ENCODE measurements at places on chromosomes 7 and 10.
A peak's percentile ranks its signal among the peaks of the same experiment; 100 is the strongest.

GRCh38 chr10:84188815-84189214 is 5.5 kb upstream of the CDHR1 start:
- no peak for DNase-seq

- DNase-seq = no peak
These were observed 165.8 kb downstream of the INHBA start for GRCh38 chr7:41536873-41537665.

GRCh38 chr7:139950881-139951525 is 111.7 kb downstream of the PARP12 start:
- no peak for DNase-seq

DNA sequence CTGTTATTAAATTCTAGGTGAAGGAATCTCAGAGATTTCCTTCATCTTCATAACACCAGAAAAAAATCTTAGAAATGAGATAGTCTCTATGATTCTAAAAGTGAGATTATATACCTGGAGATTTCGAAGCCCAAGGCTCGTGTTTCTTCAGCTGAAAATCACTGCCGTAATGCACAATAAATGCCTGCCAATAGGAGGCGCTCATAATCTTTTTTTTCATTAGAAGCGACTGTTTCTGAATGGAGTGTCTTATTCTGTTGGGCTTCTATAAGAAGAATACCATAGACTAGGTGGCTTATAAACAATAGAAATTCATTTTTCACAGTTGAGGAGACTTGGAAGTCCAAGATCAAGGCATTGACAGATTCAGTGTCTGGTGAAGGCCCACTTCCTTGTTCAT is 294.7 kb downstream of the PRKG1 start:
- DNase-seq = no peak

DNA sequence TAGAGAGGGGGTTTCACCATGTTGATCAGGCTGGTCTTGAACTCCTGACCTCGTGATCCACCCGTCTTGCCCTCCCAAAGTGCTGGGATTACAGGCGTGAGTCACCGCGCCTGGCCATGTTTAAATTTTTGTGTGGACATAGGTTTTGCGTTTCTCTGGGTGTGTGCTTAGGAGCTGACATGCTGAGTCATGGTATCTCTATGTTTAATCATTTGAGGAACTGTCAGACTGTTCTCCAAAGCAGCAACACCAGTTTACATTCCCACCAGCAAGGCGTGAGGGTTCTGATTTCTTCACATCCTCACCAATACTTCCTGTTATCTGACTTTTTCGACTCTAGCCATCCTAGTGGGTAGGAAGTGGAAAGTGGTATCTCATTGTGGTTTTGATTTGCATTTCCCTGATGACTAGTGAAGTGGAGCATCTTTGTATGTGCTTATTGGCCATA is 153.7 kb downstream of the DNAJB6 start:
- peak; percentile 96 for DNase-seq

DNA sequence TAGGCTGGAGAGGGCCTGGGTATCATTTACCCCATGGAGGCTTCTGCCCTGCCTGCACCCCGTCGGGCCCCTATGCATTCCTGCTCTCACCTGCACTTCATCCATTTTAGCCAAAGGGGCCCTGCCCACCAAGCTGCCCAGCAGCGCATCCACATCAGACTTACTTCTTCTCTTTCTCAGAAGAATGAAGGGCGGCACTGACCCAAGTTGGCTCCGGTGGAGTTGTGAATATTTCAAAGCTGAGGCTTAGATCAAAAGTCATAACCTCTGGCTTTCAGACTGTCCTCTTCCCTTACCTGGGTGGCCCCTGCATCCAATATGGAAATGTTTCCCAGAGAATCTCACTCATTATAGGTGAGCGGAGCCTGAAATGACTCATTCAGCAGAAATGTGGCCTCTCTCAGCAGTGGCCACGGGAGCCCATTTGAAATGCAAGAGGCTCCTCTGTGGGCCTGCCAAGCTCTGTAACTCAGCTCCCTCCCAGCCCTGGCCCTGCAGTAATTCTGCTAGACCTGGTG is 117.6 kb upstream of the TCF7L2 start:
- no peak for DNase-seq

DNA sequence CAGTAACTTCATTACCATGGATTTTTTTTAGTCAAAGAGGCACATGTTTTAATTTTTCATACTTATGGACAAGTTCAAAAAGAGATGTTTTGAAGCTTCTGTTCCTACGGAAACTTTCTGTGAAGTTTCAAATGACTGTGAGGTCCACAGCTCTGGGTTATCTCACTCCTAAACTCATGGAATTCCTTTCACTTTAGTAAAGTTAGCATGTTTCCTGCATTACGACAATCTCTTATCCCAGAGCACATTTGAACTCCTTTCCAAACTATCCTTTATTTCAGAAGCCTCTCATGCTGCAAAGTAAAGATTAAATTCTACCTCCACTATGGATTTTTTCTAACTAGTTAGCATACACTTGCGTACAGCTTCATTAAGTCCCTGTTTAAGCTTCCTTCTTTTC is 15.3 kb upstream of the ADD3 start:
- DNase-seq = no peak

GRCh38 chr7:36748017-36748487 is 23.8 kb upstream of the AOAH start:
- peak; percentile 48 for DNase-seq

DNA sequence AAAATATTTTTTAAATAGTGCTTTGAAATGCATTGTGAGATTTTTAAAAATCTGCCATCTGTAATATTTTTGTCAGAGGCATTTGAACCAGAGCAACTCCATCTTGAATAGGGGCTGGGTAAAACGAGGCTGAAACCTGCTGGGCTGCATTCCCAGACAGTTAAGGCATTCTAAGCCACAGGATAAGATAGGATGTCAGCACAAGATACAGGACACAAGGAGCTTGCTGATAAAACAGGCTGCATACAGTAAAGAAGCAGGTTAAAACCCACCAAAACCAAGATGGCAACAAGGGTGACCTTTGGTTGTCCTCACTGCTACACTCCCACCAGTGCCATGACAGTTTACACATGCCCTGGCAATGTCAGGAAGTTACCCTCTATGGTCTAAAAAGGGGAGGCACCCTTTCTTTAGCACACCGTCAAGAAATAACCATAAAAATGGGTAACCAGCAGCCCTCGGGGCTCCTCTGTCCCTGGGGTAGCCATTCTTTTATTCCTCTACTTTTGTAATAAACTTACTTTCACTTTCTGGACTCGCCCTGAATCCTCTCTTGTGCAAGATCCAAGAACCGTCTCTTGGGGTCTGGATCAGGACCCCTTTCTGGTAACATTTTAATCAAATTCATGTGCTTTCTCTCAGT is 273.7 kb downstream of the SEMA3D start:
- DNase-seq = no peak

GRCh38 chr10:24674892-24675632 is 48.6 kb downstream of the ARHGAP21 start:
- no peak for DNase-seq

DNA sequence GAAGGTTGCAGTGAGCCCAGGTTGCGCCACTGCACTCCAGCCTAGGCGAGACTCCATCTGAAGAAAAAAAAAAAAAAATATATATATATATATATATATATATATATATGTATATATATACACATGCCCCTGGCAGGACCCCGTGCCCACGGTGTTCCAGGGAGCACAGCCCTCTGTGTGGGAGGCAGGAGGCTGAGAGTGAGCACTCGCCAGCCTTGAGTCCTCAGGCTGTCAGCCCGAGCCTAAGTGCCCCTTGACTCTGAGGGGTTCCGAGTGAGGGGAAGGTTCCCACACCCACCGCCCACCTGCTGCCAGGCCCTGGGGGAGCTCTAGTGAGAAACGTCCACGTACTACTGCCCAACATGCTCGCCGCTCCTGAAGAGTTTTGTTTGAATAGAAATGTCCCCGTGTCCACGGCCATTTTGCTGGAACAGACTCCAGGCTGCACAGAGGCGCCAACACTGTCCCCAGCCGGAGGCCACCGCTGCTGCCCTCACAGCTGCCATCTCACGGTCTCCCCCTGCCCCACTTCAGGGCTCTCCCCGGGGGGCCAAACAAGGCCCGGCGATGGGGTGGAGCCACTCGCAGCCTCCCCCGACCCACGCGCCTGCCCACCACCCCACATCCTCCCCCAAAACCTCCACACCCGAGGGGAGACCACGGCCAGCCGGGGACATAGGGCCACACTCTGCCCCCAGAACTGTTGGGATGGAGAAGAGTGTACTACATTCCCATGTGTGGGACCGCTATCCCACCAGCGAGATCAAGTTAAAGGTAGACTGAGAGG is 62.8 kb upstream of the EBF3 start:
- DNase-seq = no peak

GRCh38 chr10:33263453-33263852 is 71.0 kb downstream of the NRP1 start:
- peak; percentile 17 for DNase-seq
